Dorsolateral prefrontal cortex (tissue), 122 donors: ENCODE measurements at places on chromosomes 12 and 14.

DNA sequence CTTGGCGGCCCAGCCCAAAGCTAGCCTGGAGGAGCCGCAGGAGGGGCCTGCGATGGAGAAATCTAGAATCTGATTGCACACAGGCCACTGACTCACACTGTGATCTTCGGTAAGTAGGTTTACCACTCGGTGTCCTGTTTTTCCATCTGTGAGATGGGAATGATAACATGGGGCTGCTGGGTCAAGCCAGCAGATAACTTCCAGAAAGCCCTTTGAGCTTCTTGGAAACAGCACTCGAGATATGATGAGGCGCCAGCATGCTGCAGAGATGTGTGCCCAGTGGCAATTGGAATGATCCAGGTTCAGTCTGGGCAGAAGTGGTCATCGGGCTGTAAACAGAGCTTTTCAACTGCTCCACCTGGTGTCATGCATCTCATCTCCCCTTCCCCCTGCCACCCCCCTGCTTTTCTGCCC is 771.3 kb upstream of the TBX3 start:
- no peak for DNase-seq

- no peak for DNase-seq
Observed at GRCh38 chr14:26984311-26985177, 386.7 kb upstream of the NOVA1 start.

GRCh38 chr12:121227294-121227693 is 17.4 kb downstream of the P2RX4 start:
- no peak for DNase-seq

GRCh38 chr12:122022393-122023338 is 982 bp downstream of the BCL7A start:
- DNase-seq: no peak

DNA sequence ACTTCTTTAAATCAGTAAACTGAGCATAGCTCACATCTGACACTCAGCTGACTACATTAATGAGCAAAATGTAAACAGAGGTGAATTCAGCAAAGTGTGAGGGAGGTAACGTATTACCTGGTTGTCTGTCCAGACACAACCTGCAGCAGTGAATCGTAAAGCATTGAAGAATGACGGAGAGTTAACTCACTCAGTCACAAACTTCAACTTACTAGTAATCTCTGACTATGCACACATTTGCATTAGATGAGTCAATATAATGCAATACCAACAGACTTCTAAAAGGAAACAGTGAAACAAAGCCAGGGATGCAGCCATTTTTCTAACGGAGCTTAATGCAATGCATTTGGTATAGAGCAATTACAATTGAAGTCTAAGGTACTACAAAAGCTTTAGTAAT is 40.0 kb downstream of the STX2 start:
- DNase-seq: no peak
